ENCODE measurements at places on chromosomes 4 and X. TPM values are rescaled to one million over a fixed set of nuclear protein-coding genes. Genes with fewer than 3 reads are reported as not detected.

- no peak for DNase-seq
These were observed 477.7 kb downstream of the PDGFC start for GRCh38 chr4:156493858-156494257.

PPEF2 gene
- 0.11 TPM for total RNA-seq

DNA sequence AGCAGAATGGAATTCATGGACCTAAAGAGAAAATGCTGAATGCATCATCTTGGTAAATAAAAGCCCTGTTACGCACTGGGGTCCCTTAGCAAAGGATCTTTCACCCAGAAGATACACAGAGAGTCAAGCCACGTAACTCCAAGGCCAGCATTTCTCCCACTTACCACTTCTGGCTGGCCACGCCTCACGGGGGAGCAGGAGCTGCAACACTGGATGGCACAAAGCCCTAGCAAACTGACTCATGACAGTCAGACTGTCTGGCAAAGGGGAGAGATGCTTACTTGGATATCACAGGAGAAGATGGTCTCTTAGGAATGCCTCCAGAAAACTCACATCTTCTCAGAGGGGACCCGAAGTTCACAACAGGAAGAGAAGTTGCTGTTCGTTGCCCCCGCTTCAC, 51.4 kb upstream of the BCLAF3 start:
- DNase-seq, result no peak

SLC10A4 gene
- total RNA-seq, result not detected

DNA sequence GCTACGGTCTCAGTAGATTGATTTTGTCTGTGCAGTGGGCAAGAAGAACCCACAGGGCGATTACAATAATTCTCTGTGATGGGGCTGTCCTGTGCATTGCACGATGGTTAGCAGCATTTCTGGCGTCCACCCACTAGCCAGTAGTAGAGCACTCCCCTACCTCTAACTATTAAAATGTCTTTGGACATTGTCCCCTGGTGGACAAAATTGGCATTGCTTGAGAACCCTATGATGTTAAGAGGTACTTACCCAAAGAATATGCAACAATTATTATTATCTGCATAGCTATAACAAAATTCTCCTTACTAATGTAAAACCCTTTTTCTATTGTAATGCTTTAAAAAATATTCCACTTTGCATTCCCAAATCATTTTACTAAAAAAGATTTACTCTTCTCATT, 109.5 kb upstream of the VCX3A start:
- DNase-seq, result no peak

DNA sequence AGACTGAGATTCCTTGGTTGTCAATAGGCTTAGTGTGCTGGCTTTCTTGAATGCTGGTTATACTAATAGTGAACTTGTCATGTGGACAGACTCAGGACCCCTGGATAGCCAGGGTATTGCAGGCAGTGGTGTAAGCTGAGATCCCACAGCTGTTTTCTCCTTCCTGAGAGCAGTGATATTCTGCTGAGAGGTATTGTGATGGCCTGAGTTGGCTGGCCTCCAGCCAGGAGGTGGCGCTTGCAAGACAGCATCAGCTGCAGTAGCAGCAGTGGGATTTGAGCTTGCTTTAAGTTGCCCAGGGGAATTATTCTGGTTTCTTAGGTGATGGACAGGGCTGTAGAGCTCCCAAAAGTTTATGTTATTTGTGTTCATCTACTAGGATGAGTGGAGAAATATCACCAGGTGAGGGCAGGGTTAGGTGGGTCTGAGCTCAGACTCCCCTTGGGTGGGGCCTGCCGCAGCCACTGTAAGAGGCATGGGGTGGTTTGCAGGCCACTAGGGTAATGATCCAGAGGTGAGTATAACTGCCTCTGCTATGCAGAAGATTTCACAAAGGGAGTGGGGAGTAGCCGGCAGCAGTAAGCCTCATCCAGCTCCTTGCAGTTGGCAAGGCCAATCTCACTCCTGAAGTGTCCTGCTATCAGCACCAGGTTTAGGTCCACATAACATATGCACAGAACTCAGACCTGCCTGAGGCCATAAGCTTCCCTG, 66.2 kb downstream of the IL15 start:
- no peak for DNase-seq

DNA sequence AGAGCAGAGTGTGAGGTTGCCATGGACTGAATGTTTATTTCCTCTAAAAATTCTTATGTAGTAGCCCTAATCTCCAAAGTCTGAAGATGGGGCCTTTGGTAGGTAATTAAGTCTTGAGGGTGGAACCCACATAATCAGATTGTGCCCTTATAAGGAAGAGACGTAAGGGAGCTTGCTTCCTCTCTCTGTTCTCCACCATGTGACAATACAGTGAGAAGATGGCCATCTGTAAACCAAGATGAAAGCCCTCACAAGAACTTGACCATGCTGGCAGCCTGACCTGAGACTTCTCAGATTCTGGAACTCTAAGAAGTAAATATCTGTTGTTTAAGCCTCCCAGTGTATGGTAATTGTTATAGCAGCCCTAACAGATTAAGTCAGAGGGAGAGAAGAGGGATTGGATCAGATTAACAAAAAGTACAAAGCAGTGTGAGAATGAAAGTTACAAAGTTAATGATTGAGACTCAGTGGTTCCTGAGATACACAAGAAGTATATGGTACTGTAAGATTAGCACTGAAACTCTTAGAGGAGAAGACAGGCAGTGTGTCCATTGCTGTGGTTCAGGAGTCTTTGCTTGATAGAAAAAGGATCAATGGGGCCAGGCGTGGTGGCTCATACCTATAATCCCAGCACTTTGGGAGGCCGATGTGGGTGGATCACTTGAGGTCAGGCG, 82.5 kb upstream of the GC start:
- DNase-seq, result no peak

GRCh38 chr4:43089730-43090129, 197.2 kb downstream of the GRXCR1 start:
- DNase-seq, result no peak

DNA sequence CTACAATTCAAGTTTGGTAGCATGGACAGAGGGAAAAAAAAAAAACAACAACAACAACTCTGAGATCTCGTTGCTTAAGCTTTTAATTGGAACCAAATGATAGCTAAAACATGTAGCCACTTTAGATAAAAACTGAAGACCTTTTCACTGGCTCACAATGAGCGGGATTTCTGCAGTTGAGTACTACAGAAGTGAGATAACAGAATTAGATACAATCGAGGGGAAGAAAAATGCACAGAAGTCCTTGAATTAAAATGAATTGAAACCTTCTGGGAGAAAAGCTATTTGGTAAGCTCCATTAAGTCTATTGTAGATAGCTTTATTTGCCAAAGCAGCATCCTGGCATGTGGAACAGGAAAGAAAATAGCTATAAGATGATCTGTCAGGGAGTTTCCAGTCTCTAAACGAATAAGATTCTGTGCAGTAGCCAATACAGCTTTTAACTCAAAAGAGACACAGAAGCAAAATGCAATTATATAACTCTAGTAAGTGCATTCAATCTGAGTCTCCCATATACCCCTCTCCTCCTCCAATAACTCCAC, 248.5 kb downstream of the ENOX2 start:
- no peak for DNase-seq

DNA sequence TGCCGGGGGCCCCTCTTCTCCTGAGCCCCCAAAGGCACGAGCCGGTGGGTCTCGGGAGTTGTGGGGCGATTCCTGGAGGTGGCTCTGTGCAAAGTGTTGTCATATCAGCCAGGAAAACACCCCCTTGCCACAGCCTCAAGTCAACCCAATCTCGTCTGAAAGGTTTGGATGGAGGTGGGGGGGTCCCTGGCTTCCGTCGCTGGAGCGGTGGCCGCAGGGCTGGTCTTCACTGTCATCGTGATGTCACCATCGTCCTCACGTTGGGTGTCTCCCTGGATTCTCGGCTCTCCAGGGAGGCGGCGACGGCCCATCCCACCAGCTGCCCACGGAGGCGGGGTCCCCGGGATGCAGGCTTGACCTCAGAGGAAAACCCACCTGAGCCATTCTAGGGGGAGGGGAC, 38.3 kb upstream of the PPP2R3B start:
- no peak for DNase-seq

EVC2 gene
- total RNA-seq, result 0.84 TPM

MAGEA2B gene
- not detected for total RNA-seq

DNA sequence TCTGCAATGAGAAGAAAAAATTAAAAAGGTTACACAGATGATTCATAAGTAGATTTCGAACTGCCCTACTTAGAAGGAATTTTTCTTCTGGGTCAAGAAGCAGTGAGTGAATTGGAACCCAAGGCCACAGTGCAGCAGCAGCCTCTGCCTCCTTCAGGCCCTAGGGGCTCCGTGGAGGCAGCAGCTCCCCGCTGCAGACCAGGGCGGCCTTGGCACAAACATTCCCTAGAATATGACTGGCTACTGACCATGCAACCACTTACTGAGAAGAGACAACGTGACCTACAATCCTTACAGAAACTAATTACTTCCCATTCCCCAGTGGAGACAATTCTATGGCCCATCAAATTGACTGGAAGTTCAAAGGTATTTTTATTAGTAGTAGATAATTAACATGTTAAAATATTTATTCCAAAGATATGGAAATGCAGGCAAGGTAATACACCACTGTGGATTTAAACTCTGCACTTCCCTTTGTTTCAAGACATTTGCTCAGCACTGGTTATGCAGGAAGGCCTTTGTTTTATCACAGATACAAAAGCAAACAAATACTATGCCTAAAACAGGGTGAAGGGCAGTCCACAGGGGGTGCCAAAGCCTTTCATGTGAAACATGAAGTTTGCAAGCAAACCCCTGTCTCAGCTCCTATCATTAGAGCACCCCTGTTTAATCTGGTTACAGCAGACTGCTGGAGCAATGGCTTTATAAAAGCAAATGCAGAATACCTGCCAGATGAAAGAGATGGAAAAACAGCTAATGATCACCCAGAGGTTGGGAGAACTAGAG, 59.2 kb downstream of the PCDH19 start:
- no peak for DNase-seq

DNA sequence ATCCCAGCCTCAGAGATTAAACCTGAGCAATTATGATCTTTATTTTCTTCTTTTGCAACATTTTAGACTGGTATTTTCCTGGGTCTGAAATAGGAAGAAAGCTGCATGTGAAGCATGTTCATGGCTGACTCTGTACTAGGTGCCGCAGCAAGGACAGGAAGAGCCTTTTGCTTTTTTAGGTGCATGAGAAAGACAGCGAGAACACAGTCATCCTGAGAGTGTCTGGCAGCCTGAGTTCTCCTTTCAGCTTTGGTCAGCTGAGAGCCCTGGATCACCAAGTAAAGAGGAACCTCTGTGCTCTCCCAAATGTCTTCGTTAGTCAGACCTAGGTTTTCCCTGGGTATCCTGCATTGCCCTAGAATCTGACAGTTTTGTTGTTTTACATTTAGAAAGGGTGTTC, 29.8 kb downstream of the FAM149A start:
- no peak for DNase-seq

DNA sequence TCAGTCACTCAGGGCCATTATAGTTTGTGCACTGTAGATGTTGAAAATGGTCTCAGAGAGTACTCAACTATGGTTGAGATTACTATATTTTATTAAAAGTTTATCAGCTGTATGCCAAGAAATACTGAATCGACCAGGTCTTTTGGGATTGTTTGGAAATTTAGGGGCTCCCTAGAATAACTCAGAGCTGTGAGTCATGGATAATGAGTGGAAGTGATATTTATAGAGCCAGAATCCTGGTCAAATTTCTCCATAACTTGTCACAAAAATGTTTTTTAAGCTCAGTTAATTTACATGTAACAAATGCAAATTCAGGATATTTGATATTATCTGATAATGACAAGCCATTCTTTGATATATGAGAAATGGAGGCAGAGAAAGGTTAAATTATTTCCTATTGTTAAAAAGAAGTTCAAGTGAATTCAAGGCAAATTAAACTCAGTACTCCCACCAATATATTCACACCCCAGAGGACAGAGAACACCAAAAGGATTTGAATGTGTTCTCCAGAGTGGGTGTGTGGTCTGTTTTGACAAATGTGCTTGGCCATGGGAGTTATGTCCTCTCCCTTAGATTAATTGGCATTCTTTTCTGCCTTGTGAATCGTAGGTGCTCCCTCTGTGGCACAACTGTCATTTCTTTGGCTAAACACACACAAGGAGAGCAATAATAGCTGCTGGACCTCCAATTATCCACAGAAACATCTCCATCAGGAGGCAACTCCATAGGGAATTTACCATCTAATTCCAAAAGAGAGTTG, 37.7 kb downstream of the ARHGAP24 start:
- no peak for DNase-seq

Measured in CD8-positive, alpha-beta memory T cell (primary cell).